ENCODE measurements at places on chromosomes 7 and 10.
A peak's percentile ranks its signal among the peaks of the same experiment; 100 is the strongest.

GRCh38 chr7:117072620-117073118 lies 119.4 kb downstream of the ST7 start:
- peak; percentile 61 for DNase-seq

- no peak for DNase-seq
Measured at GRCh38 chr7:111198255-111198654, 107.3 kb downstream of the LRRN3 start.

DNA sequence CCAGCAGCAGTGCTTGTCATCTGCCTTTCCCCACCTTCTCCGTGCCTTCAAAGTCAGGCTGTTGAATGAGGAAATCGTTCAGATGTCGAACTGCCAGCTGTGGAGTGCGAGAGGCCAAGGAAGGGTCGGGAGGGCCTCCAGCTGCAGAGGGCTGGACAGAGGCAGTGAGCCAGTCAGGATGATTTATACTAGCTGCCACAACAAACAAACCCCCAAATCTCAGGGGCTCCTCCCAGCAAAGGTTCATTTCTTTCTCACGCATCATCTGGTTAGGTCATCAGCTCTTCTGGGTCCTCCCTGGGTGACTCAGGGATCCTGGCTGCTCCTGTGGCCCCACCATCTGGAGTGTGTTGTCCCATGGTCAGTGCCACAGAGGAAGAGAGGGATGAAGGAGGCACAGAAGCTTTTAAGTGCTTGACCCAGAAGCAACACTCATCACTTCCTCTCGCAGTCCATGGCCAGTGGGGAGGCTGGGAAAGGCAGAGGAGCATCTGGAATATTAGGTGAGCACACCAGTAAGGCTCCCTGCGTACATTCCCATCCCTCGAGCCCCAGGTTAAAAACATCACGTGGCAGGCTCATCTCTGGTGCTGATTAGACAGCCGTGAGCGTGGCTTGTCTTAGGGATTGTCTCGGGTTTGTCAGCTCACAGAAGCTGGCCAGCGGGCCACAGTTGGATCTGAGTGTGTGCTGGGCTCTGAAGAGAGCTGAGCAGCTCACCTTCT lies 140.7 kb downstream of the RGS10 start:
- DNase-seq, result no peak

GRCh38 chr7:148144827-148145226 lies 445.7 kb upstream of the C7orf33 start:
- no peak for DNase-seq

DNA sequence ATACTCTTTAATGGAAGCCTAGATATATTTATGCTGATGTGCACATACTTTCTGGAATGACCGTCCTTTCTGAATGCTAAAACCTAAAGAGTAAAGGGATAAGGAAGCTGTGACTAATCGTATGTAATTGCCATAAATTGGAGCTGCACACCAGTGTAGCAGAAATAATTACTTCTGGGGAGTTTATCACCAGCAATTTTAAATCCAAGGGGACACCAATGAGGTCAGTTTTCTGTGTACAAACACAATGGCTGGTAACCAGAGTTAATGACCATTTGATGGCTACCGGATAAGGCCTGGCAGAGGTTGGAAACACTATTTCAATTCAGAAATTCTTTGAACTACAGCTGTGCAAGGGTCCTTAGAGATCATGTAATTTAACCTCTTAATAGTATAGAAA lies 670.1 kb downstream of the REEP3 start:
- DNase-seq, result peak; percentile 3

- DNase-seq, result no peak
Measured at GRCh38 chr10:35185260-35186034, 58.8 kb downstream of the CREM start.

- DNase-seq, result no peak
Measured at GRCh38 chr10:21406595-21407193, 118.8 kb downstream of the SKIDA1 start.

DNA sequence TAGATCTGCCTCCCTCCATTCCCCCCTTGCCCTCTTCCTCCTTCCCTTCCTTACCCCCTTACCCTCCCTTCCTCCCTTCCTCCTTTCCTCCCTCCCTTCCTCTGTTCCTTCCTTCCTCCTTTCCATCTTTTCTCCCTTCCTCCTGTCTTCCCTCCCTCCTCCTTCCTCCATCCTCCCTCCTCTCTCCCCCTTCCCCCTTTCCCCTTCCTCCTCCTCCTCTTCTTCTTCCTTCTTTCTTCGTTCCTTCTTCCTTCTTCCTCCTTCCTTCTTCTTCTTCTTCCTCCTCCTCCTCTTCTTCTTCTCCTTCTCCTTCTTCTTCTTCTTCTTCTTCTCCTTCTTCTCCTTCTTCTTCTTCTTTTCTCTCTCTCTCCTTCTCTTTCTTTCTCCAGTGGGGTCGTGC lies 57.9 kb downstream of the MRC1 start:
- DNase-seq, result no peak

DNA sequence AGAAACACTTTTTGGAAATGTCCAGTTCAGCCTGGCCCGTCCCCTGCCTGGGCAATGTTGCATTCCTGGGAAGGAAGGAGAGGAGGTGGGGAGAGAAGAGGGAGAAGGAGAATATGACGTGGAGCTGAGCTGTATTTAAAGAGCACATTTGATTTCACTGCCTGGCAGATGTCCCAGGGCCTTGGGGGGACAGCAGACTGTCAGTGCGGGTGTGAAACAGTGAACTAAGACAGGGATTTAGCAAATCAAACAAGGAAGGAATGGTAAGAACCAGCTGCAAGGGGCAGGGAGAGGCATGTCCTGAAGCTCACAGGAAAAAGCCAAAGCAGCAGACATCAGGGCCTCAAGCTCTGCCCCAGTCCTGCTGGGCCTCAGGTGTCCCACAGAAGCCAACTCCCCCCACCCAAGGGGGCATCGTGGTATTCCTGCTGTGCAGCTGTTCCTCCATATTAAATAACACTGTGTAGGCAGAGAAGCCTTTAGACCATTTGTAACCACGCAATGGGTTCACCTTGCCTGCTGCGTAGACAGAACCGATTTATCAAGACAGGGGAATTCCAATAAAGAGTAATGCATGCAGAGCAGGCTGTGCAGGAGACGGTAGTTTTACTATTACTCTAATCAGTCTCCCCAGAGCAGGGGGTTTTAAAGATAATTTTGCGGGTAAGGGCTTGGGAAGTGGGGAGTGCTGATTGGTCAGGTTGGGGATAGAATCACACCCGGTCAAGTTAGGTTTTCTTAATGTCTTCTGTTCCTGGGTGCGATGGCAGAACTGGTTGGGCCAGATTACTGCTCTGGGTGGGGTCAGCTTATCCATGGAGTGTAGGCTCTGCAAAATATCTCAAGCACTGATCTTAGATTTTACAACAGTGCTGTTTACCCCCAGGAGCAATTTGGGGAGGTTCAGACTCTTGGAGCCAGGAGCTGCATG lies 18.3 kb downstream of the LEP start:
- no peak for DNase-seq

All from NCI-H1436 (cell line).